ENCODE measurements at places on chromosomes 16 and 17.

DNA sequence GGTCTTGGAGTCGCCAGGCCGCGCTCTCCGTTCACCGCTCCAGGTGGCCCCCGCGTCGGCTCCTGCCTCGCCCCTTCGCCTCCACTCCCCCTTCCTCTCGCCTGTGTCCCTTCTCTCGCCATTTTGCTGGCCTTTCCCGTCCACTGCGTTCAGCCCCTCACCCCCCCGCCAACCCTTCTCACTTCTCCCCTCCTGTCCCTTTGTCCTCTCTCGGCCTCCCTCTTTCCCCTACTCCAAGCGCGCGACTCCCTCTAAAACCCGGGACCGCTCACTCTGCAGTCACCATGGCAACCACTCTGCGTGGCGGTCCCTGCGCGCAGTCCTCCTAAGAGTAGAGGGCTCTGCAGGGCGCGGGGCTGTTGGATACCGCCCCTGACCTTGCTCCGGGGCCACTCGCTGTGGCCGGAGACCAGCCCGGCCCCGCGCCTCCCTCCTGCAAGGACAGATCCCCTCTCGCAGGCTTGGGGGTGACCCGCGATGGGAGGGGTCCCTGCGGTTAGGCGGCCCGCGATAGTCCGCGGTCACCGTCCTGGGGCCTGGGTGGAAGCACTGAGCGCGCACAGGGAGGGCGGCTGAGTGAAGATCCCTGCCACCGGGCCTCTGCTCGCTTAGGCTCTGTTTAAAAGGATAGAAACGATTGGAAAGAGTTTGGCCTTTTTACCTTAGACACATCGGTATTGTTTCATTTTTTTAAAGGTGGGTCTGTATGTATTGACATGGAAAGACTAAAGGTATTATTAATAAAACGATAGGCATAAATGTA lies 454 bp downstream of the CCDC40 start:
- DNase-seq: no peak
- H3K27me3 ChIP-seq: peaks cover 10% of the 10 kb centered on the region
- H3K4me1 ChIP-seq: peaks cover 9% of the 10 kb centered on the region
- no peaks in the 10 kb centered on the region for H3K36me3 ChIP-seq

- peaks cover 65% of the 10 kb centered on the region for H3K4me1 ChIP-seq
- peaks cover 3% of the 10 kb centered on the region for H3K36me3 ChIP-seq
- no peak for DNase-seq
- H3K27me3 ChIP-seq: peaks cover 3% of the 10 kb centered on the region
Observed at GRCh38 chr17:49390548-49391324, 23.9 kb downstream of the PHB1 start.

- peak overlapping the region; percentile 98 for H3K27ac ChIP-seq
- peaks cover 6% of the 10 kb centered on the region for H3K27me3 ChIP-seq
- H3K36me3 ChIP-seq: peaks cover 3% of the 10 kb centered on the region
- DNase-seq: no peak
- peaks cover 73% of the 10 kb centered on the region for H3K4me1 ChIP-seq
- H3K4me3 ChIP-seq: no peak overlapping the region
Observed at GRCh38 chr16:56985962-56986360, 3.4 kb upstream of the NLRC5 start.

- peak; percentile 77 for DNase-seq
- peaks cover 6% of the 10 kb centered on the region for H3K27me3 ChIP-seq
- H3K4me1 ChIP-seq: peaks cover 95% of the 10 kb centered on the region
- peak overlapping the region; percentile 89 for H3K4me3 ChIP-seq
- H3K27ac ChIP-seq: peak overlapping the region; percentile 99
Observed at GRCh38 chr16:81808933-81809480, 29.9 kb downstream of the PLCG2 start.

DNA sequence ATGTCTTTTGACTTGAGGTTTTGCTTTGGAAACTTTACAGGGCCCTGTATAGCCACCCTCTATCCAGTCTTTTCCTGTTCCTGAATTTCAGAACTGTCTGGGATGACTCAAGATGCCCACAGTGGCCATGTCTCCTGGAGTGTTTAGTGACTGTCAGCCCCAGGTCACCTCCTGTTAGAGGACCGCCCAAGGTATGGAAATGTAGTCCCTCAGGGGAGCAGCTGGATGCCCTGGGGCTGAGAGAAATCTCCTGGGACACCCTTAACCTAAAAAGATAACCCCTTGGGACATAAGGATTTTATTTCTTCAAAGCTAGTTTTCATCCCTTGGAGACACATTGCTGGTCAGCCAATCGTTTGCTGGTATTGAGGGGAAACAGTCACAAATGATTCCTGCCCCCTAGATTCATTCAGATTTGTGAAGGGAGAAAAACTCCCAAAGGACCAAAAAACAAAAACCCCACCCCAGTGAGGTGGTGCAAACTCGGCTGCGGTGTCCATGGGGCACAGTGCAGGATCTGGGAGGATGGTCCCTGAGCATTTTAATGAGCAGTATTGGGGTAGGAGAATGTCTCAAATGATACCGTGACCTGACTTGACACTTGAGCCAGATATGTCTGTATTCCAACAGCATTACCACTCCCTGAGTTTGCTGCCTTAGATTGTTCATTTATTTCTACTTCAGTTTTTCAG lies 1.7 kb downstream of the ZNF267 start:
- H3K4me1 ChIP-seq: peaks cover 73% of the 10 kb centered on the region
- DNase-seq: no peak
- H3K36me3 ChIP-seq: peaks cover 3% of the 10 kb centered on the region
- peak overlapping the region; percentile 97 for H3K4me3 ChIP-seq
- peak overlapping the region; percentile 95 for H3K27ac ChIP-seq
